T-helper 2 cell treated with Interferon-gamma antibody and Interleukin-4, amounts not matched to agents 5 μg/mL and 100 μg/mL, for 36 hours (primary cell): ENCODE measurements at places on chromosomes 2 and 18.

- H3K27me3 ChIP-seq: no peaks in the 10 kb centered on the region
- no peak overlapping the region for H3K4me3 ChIP-seq
- no peak overlapping the region for H3K27ac ChIP-seq
- no peak for DNase-seq
- H3K36me3 ChIP-seq: no peaks in the 10 kb centered on the region
These were observed 38.1 kb downstream of the LRRTM4 start for GRCh38 chr2:77484026-77484425.

DNA sequence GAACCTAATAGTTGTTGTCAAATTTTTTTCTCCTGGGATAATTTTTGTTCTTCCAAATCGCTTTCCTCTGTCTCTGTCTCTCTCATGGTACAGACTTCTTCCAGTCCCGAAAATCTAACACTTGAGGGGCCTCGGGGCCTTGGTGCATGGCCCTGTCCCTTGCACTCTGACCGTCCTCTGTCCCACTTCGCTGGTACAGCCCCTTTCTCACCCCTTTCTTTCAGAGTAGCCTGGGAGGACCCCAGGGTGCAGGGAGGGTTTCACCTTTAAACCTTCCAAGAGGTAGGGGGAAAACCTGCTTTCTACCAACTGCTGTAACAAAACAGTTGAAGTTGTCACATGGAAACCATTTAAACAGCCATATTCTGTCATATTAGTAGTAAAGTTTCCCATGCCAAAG, 22.2 kb upstream of the FAHD2A start:
- no peaks in the 10 kb centered on the region for H3K4me1 ChIP-seq
- no peaks in the 10 kb centered on the region for H3K36me3 ChIP-seq
- no peak overlapping the region for H3K4me3 ChIP-seq
- DNase-seq: no peak
- H3K27ac ChIP-seq: no peak overlapping the region

GRCh38 chr2:206361407-206362045, 81.8 kb upstream of the ADAM23 start:
- DNase-seq: peak; percentile 49
- H3K4me1 ChIP-seq: peaks cover 10% of the 10 kb centered on the region
- peaks cover 7% of the 10 kb centered on the region for H3K27me3 ChIP-seq
- no peaks in the 10 kb centered on the region for H3K36me3 ChIP-seq

- H3K4me3 ChIP-seq: no peak overlapping the region
- DNase-seq: no peak
- H3K4me1 ChIP-seq: no peaks in the 10 kb centered on the region
- no peaks in the 10 kb centered on the region for H3K36me3 ChIP-seq
- H3K27ac ChIP-seq: no peak overlapping the region
These were observed 1024.1 kb upstream of the KLHL29 start for GRCh38 chr2:22360735-22361374.

DNA sequence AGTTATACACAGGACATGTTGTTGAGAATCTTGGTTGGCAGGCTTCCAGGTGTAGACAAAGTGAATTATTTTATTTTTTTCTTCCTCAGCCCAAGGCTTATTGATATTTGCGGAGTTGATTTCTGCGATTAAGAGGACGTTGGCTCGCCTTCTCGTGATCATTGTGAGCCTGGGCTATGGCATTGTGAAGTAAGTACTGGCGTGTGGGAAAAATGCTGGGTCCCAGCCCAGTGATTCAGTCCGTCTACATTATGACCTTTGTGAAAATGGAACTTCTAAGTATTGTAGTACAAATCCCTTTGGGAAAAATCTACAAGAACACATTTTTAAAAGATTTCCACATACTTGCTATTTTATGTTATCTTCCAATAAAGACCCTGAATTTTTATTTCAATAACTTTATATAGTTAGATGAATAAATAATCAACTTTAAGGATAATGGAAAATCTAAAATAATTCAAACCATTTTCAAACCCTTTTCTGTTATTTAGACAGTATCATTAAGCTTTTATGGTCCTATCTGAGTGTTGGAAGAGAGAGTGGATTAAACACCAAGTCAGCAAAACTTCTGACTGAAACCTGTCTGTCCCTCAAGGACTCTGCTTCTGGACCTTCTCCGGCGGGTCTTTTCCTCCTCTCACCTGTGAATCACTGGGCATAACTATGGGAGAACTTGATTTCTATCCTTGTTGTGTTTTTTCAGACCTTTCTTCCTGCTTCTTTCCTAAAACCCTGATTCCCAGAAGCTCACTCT, 31.0 kb downstream of the TMEM87B start:
- peaks cover 3% of the 10 kb centered on the region for H3K4me1 ChIP-seq
- H3K36me3 ChIP-seq: peaks cover 78% of the 10 kb centered on the region
- H3K27me3 ChIP-seq: no peaks in the 10 kb centered on the region
- H3K27ac ChIP-seq: no peak overlapping the region
- no peak for DNase-seq
- no peak overlapping the region for H3K4me3 ChIP-seq

DNA sequence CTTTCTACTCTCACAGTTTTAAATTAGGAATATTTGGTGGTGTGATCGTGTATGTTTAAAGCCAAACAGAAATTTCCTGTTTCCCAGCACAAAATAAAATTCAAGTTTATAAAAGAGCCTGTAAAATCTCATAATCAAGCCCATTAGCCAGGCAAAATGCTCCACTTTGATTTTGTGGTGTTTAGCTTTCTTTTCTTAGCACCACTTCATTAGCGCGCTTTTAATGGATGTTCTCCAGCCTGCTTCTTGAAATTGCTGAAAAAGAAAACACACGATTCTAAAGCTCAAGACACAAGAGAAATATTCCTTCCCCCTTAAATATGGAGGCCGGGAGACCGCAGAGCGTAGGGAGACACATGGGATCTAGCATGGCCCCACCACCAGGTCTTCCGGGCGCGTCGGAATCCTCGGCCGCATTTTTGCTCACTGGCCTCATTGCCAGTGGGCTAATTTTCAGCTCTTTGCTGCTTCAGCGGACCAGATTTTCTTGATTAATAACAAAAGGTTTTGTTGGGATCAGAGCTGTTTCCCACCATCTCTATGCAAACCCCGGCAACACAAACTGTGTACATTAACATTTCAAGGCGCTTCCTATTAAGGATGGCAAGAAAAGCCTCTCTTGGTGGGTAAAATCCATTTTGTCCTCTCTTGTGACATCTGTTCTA, 40.4 kb upstream of the ID2 start:
- no peak for DNase-seq
- no peak overlapping the region for H3K27ac ChIP-seq
- H3K36me3 ChIP-seq: no peaks in the 10 kb centered on the region
- H3K4me1 ChIP-seq: no peaks in the 10 kb centered on the region
- H3K27me3 ChIP-seq: peaks cover 32% of the 10 kb centered on the region

- H3K4me1 ChIP-seq: peaks cover 9% of the 10 kb centered on the region
- no peaks in the 10 kb centered on the region for H3K36me3 ChIP-seq
- no peaks in the 10 kb centered on the region for H3K27me3 ChIP-seq
- peak overlapping the region; percentile 21 for H3K27ac ChIP-seq
These were observed 8.3 kb upstream of the KLF11 start for GRCh38 chr2:10035053-10035422.

GRCh38 chr2:215998636-215999035, 14.7 kb downstream of the MREG start:
- H3K27ac ChIP-seq: no peak overlapping the region
- no peak overlapping the region for H3K4me3 ChIP-seq
- peaks cover 15% of the 10 kb centered on the region for H3K4me1 ChIP-seq
- H3K36me3 ChIP-seq: peaks cover 21% of the 10 kb centered on the region

- H3K4me1 ChIP-seq: peaks cover 2% of the 10 kb centered on the region
- no peak for DNase-seq
- no peak overlapping the region for H3K4me3 ChIP-seq
These were observed 381.2 kb downstream of the TXNL1 start for GRCh38 chr18:56257205-56257604.

DNA sequence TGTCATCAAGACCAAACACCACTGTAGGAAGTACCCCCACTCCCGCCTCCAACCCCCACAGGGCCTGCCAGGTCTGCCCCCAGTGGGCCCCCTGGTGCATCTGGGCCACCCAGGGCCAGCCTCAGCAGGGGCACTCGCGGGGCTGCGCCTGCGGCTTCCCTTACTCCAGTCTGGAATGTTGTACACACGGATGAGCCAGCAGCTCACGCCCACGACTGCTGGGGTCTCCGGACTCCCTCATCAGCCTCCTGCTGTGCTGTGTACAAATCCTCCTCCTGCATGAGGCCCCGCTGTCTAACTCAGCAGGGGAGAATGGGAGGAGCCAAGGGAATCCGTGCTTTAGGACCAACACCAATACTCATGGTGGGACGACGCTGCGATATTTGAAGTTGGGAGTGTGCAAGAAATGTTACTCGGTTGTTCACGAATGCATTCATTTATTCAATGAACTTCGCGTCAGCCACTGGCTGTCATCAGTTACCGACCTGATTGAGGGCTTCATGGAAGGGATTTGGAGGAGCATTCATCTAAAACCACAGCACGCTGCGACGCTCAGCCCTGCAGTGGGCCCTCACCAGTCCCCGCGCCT, 654 bp upstream of the ASB1 start:
- peak overlapping the region; percentile 88 for H3K4me3 ChIP-seq
- no peak for DNase-seq
- no peaks in the 10 kb centered on the region for H3K27me3 ChIP-seq
- peaks cover 20% of the 10 kb centered on the region for H3K4me1 ChIP-seq
- H3K36me3 ChIP-seq: peaks cover 23% of the 10 kb centered on the region

GRCh38 chr2:210389856-210390255, 74.9 kb upstream of the MYL1 start:
- no peaks in the 10 kb centered on the region for H3K4me1 ChIP-seq
- no peak overlapping the region for H3K27ac ChIP-seq
- H3K4me3 ChIP-seq: no peak overlapping the region
- H3K27me3 ChIP-seq: no peaks in the 10 kb centered on the region
- no peak for DNase-seq
- H3K36me3 ChIP-seq: no peaks in the 10 kb centered on the region

DNA sequence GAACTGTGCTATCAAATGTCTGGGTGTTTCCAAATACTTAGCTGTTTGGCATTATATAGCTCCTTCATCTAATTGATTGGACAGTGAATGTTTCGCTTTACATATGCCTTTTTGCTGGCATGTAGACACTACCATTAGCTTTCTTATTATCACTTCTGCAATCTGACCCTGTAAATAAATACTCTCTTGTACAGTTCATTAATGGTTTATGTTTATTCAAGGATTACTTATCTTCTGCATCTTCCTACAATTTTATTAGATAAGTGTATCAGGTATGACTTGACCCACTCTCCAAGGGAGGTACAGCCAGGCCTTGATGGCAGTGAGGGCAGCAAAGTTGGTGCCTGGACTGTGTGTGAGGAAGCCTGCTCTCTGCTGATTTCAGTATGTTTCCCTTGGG, 614.1 kb upstream of the SETBP1 start:
- no peak for DNase-seq
- H3K27me3 ChIP-seq: no peaks in the 10 kb centered on the region
- H3K4me3 ChIP-seq: no peak overlapping the region
- no peak overlapping the region for H3K27ac ChIP-seq
- H3K4me1 ChIP-seq: no peaks in the 10 kb centered on the region

- no peak overlapping the region for H3K27ac ChIP-seq
- no peak for DNase-seq
- H3K27me3 ChIP-seq: no peaks in the 10 kb centered on the region
- H3K4me1 ChIP-seq: peaks cover 22% of the 10 kb centered on the region
These were observed 23.0 kb upstream of the CEP68 start for GRCh38 chr2:65033178-65033577.

DNA sequence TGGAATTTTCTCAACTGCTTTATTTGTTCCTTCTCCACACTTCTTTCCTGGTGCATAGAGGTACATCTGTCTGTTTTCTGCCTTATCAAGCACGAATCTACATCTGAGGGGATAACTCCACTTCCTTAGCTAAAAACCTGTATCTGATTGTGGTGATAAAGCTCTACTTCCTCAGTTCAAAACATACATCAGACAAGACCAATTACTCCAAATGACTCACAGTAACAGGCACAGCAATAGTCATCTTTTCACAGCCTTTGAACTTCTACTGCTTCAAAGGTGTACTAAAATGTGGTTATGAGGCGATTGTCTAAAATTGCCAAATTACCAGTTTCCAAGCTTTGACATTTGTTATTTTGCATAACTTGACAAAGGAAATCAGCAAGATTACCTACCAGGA, 803.6 kb upstream of the ZEB2 start:
- peak overlapping the region; percentile 23 for H3K27ac ChIP-seq
- H3K36me3 ChIP-seq: no peaks in the 10 kb centered on the region
- H3K4me3 ChIP-seq: peak overlapping the region; percentile 33
- DNase-seq: no peak
- peaks cover 42% of the 10 kb centered on the region for H3K27me3 ChIP-seq

DNA sequence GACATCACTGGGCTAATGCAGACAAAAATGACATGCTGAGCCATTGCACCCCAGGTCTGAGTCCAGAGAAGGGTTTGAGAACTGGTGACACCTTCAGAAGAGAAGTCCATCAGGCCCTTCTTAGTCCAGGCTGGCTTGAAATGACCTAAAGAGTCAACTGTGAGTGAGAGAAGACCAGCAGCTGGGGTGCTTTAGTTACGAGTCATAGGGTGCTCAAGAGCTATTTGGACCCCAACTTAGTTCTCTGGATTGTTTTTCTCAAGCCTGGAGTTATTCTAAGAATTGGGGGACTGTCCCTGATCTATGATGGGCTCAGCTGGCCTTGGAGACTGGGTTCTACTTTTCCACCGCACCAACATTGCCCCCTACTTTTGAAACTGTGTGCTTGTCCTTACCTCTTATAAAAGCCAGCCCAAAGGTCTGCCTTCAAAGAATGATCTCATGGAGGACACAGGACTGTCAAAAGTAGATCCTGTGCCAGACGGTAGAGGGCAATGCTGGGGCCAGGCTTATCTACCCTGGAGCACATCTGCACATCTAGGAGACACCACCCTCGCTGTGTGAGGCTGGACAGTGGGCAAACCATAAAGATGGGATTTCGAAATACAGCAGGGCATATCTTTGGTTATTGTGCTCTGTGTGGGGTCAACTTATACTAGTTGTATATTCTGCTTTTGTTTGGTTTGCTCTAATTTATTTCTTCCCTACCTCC, 333.0 kb upstream of the SLC14A2 start:
- H3K27ac ChIP-seq: no peak overlapping the region
- no peaks in the 10 kb centered on the region for H3K36me3 ChIP-seq
- DNase-seq: no peak
- H3K27me3 ChIP-seq: no peaks in the 10 kb centered on the region
- H3K4me1 ChIP-seq: no peaks in the 10 kb centered on the region

- DNase-seq: no peak
- H3K27me3 ChIP-seq: peaks cover 16% of the 10 kb centered on the region
- no peak overlapping the region for H3K27ac ChIP-seq
- no peaks in the 10 kb centered on the region for H3K36me3 ChIP-seq
- no peak overlapping the region for H3K4me3 ChIP-seq
These were observed 130.4 kb downstream of the GALR1 start for GRCh38 chr18:77379976-77380509.

- no peak for DNase-seq
- no peak overlapping the region for H3K27ac ChIP-seq
- H3K4me3 ChIP-seq: no peak overlapping the region
- no peaks in the 10 kb centered on the region for H3K36me3 ChIP-seq
These were observed 54.5 kb upstream of the NEDD4L start for GRCh38 chr18:57989536-57989935.
